ENCODE measurements at places on chromosomes 2 and 18.

GRCh38 chr2:169721016-169721415, 12.6 kb upstream of the KLHL23 start:
- DNase-seq = no peak

- DNase-seq = peak; percentile 25
These were observed 51.8 kb downstream of the CRIM1 start for GRCh38 chr2:36407413-36407812.

GRCh38 chr2:58739033-58739432, 497.9 kb upstream of the FANCL start:
- DNase-seq = no peak

GRCh38 chr2:62045017-62045543, 139.6 kb downstream of the COMMD1 start:
- DNase-seq = no peak

DNA sequence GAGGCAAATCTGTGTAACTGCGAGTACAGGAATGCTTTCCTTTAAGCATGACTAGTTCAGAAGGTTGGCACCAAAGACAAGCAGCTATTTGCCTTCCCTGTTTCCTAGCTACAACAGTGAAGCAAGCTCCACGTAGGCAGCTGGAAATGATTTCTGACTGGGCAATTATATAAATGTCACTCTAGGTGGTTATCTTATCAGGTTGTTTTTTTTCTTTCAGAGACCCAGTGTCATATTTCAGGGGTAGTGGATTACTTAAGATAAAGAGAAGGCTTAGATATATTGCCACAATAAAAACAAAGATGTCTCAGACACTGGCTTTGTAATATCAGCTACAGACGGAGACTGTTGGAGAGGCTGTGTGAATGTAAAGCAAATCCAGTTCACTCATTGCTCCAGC, 748.9 kb upstream of the NXPH2 start:
- DNase-seq = no peak

DNA sequence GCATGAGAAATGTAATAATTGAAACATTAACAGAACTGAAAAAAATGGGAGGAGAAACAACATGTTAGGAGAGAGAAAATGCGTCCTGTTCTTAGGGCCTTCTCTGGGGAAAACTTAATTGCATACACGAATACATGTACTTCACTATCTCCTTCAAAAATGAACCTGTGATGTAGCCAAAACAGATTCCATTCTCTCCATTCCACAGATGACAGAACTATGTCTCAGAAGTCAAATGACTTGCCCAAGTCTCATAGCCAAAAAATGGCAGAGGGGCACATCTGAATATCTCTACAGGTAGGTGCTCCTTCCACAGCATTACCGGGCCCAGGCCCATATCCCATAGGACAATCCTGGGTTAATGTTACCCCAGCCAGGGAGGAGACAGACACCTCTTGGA, 3.9 kb upstream of the DCTN1 start:
- no peak for DNase-seq

DNA sequence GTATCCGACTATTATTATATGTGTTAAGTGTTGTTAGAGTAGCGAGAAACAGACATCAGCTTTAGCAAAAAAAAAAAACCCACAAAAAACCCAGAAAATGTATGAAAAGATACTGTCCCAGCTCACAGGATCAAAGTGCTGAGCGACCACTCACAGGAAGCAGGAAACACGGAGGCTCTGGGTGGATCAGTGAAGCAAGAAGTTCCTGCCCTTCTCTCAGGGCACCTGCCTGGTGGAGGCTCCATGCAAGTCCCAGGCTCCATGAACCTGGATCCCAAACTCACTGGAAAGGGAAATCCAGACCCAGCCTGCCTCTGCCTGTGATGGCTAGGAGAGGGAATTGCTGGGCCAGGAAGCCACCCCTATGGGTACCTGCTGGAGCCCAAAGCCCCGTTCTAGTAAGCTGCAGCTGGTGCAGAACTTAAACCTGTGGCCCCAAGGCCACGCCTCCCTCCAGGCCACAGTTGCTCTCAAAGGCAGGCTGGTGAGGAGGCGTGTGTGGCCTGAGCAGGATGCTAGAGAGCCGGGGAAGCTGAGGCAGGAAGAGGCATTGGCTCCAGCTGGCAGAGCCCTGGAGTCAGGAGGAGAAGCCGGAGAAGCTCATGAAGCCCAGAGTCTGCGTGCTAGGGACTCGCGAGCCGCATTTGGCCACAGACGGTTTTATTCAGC, 63.5 kb upstream of the TAF1B start:
- DNase-seq = no peak

DNA sequence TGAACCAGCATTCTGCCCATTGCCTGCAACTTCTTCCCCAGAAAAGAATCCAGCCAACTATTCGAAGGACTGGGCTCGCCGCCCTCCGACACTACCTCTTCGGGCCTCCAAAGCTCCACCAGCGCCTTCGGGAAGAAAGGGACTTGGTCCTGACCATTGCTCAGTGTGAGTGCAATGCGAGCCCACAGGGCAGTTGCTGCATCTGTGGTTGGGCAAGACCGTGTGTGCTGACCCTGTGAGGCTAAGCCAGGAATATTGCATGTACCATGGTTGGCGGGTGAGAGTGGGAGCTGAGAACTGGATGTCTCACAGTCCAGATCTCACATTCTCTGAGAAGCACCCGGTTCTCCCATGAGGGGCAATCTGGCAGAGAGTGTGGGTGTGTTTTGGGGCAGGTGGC, 16.5 kb downstream of the ELMOD3 start:
- DNase-seq = no peak

GRCh38 chr2:191578031-191578430, 99.9 kb upstream of the NABP1 start:
- DNase-seq = no peak

DNA sequence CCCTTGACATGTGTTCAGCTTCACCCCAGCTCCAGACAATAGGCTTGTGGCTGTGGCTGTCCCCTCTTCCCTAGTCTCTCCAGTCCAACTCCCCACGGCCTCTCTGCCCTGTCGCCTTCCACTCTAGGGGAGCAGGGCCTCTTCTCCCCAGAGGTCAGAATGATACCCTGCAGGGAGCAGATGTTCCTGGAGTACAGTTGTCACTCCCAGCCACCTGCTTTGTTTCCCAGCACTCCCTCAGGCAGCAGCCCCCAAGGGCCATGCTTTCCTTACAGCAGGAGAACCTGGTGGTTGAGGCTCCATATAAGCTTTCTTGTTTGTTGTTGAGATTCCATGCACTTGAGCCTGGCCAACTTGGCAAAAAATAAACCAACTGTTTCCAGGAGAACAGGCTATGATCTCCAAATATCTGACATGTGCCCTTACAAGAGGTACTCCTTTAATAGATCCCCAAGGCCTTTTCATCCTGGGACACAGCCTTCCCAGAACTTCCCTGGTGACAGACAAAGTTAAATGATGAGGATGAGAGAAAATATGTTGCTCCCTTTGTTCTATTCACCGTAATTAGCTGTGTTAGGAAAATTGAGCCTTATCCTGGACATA, 45.1 kb downstream of the DPYSL5 start:
- DNase-seq = no peak

DNA sequence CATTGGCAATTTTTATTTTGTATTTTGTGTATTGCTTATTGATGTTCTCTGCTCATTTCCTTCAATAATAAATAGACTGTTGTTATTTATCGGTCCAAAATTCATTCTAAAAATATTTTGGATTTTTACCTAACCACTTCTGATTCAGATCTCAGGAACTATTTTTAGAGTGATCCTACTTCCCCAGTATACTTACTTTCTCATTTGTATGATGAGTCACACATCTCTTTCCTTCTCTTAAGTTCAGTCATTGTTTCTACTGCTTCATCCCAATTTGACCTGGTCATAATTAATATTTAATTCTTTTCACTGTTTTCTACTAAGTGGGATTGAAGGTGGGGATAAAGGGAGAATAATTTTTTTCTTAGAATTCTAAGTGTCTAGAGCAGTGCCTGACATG, 75.1 kb downstream of the AGPS start:
- DNase-seq = no peak
